HT1080 (cell line): ENCODE measurements at places on chromosomes 1 and 21.

GRCh38 chr1:197336571-197336970 lies 68.5 kb downstream of the CRB1 start:
- no peak for DNase-seq

DNA sequence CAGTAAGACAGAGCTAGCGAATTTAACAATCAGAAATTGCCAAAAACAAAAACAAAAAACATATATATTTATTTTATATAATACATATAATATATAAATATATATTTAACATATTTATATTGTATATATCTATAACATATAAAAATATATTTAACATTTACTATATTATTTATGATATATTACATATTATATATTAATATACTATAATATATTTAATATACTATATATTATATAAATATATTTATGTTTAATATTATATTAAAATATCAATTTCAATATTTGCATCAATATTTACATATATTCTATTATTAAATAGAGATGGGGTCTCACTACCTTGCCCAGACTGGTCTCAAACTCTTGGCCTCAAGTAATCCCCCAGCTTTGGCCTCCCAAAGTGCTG lies 50.9 kb downstream of the TBX19 start:
- DNase-seq, result no peak

GRCh38 chr1:89604414-89604735 lies 28.5 kb upstream of the LRRC8C start:
- no peak for DNase-seq

GRCh38 chr1:75430526-75430925 lies 180.4 kb downstream of the SLC44A5 start:
- DNase-seq, result peak; percentile 6

DNA sequence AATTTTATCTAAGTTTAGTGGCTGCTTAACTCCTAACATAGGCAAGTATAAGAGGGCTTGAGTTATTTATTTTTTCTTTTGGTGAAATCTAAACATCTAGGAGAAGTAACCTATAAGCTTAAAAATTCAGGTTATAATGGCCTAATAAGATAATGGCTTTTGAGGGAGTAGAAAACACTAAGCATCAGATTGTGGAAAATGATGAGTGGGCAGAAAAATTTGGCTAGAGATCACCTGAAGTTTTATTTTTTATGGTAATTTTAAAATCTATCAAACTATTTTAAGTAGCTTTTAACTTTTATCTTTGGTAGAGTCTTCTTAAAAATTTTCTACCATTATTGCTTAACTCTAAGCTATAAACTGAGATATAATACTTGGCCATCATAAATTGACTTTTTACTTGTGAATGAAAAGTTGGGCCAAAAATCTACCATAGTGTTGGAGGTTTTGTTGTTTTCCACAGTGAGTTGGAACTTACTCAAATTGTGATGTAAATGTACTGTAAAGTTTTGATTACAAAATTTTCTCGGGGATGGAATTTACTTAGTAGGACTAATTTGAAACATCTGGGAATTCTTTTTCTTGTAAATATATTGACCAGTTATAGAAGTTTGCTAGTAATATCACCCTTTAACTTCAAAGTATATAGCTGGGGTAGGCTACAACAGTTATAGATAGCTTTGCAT lies 63.9 kb downstream of the USP25 start:
- DNase-seq, result no peak

- DNase-seq, result no peak
These were observed 1.9 kb downstream of the CYP4B1 start for GRCh38 chr1:46800742-46801141.

DNA sequence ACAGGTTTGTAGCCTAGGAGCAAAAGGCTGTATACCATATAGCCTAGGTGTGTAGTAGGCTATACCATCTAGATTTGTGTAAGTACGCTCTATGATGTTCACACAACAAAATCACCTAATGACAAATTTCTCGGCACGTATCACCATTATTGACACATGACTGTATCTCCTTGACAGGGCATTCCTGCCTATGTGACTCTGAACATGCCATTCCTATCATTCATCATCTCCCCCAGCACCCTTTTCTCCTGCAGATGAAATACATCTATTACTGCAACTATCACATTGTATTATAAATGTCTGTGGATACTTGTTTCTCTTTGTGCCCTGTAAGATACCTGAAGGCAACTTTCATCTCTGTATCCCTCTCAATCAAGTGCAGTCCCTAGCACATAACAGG lies 29.9 kb downstream of the TP53BP2 start:
- DNase-seq, result peak; percentile 68

DNA sequence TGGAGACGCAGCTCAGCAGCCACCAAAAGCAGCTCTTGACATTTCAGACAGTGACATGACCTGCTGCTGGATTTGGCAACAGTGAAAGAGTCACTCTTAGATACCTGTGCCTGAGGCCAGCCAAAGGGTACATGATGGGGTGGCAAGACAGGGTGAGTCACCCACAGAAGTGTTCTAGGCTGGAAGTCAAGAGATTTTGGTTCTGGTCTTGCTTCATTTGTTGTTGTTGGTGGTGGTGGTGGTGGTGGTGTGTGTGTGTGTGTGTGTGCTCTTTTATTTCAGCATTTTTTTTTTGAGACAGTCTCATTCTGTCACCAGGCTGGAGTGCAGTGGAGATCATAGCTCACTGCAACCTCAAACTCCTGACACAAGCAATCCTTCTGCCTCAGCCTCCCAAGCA lies 25.8 kb downstream of the SHISAL2A start:
- no peak for DNase-seq

DNA sequence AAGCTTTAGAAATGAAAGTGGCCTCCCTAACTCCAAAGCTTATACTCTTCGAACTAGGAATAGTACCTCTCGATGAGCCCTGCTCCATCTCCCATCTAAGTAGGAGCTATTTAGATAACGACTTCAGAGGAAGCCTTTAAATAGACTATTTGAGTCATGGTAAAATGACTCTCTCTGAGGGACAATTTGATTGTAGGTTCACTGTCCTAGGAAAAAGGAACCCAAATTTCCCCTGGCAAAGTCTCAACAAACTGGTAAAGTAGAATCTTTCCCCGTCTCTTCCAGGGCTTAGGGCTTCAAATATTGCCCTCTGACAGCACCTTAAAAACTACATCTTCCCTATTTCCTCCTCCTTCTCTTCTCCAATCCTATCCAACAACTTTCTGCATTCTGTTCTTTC lies 2.0 kb upstream of the FCER1A start:
- DNase-seq, result no peak

GRCh38 chr1:12441414-12442105 lies 176.4 kb downstream of the DHRS3 start:
- no peak for DNase-seq

DNA sequence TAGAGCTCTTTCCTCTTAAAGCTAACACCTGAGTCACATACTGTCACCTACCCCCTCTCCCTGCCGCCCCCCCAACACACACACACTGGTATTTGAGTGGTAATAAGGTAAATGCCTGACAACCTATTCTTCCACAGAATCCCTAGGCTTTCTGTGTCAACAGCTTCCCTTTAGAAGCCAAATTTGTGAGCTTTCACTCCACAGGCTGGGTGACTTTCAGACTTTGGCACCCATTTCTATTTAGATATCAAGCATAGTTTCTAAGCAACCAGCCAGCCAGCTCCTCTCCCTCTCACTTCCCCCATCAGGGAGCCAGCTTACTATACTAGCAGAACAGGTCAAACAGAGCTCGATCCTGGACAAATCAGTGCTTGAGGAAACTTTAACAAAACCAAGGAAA lies 3.2 kb upstream of the C1orf74 start:
- DNase-seq, result peak; percentile 21

DNA sequence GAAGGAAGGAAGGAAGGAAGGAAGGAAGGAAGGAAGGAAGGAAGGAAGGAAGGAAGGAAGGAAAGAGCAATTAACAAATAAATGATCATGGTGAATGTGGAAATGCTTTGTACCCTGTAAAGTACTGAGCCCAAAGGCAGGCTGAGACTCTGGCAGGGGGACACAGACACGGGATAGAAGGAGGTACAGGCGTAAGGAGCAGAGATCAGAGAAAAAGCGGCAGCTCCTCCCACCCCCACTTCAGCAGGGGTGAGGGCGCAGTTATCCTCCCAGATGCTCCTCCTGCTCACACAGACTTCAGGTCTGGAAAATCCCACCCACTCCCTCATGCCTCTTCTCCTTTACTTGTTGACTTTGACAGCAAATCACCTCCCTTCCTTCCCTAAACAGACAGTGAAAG lies 464.5 kb downstream of the MATN1 start:
- DNase-seq, result no peak

- no peak for DNase-seq
These were observed 14.3 kb downstream of the RUSC1 start for GRCh38 chr1:155334962-155335361.

DNA sequence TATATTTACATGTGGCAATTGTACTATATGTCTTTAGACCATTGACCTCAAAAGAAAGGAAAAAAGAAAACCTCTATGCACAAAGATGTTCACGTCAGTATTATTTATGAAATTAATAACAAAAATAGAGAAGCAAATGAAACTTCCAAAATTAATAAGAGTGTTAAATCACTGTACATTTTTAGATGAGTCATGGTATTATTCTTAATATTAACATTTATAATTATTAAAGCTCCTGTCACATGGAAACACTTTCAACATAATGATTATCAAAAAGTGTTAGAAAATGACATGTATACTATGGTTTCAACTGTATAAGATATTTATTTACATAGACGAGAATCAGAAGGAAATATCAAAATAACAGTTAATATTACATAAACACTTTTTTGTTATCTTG lies 324.9 kb upstream of the RUNX1 start:
- no peak for DNase-seq

DNA sequence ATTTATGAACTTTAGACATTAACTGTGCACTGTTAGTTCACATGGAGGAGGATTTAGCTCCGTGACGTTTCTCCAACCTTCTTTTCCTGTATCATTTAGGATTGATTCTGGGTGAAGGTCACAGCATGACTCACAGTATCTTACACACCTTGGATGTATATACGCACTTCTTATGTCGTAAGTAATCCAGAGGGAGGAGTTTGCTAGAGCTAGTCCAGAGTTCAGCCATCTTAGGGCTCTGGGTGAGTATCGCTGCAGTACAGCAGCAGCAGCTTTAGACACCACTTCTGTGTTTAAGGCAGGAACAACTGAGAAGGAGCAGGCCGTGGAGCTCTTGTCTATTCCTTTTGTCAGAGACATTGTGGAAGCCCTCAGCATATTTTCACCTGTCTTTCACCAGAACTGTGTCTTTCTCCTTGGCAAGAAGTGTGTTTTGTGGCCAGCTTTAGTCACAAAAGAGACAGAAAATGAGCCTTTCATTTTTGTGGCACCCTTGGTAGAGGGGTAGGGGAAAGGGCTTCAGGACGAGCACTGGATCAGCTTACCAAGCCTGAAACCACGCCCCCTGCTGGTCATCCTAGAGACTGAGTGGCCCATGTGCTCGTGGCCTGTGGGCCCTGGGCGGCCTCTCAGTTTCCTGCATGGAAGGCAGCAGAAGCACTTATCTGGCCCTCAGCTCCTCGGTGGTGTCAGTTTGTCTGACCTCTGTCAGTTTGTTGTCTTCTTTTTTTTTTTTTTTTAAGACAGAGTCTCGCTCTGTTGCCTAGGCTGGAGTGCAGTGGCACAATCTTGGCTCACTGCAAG lies 64.0 kb downstream of the ADARB1 start:
- peak; percentile 49 for DNase-seq

DNA sequence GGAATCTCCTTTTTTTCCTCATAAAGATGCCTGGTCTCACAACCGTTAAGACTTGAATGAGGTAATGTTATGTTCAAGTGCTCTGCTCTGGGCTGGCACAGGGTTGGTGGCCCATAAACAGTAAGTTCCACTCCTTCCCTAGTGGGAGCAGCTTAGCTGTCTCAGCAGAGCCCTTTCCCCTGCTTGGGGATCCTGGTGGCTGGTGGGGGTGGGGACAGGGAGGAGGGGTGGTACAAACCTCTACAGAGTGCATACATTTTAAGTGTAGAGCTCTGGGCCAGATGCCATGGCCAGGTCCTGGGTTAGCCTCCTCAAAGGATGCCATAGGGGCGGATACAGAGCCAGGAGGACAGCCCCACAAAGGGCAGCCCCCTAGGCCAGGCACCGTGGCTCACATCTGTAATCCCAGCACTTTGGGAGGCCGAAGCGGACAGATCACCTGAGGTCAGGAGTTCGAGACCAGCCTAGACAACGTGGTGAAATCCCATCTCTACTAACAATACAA lies 20.7 kb upstream of the PADI1 start:
- no peak for DNase-seq

DNA sequence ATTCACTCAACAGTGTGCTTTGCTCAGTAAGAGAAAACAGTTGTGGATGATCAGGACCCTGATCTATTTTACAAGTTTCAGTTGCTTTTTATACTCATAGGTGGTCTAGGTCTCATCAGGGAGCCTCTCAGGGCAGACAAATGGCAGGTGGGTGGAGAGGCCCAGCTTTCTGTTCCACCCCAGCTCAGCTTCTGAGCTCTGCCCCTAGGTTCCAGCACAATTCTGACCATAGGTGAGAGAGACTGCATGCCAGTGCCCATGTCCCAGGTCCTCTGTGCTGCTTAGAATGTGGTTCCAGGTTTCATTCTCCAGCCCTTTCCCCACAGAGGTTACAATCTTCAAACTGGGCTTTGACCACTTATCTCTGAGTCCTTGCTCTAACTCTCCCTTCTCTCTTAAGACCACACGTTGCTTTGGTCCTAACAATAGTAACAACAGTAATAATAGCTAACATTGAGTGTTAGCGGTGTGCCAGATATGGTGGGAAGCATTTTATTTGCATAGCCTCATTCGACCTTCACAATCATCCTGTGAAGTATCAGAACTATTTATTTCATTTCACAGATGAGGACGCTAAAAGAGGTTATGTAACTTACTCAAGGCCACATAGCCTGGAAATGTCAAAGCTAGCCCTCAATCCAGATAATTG lies 19.6 kb upstream of the DUSP10 start:
- DNase-seq, result no peak

DNA sequence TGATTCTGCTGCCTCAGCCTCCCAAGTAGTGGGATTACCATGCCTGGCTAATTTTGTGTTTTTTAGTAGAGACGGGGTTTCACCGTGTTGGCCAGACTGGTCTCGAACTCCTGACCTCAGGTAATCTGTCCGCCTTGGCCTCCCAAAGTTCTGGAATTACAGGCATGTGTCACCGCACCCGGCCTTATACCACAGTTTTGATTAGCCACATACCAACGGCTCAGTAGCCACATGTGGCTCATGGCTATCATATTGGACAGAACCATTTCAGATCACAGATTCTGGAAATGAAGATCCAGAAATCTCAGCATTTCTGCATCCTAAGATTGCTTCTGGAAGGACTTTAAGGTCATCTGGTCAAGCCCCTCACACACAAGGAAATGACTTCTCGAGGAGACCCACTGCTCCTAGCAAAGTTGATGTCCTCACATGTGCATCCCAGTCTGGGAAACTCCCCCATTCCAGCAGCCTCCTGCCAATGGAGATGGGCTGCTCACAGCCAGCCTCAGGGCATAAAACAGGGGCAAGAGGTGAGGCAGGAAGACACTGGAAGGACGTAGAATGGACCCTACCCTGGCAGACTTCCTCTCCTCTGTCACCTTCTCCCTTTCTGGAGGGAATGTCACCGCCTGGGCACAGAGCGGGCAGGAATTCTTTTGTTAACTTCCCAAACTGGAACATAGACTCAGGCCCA lies 17.5 kb upstream of the CITED4 start:
- no peak for DNase-seq

GRCh38 chr1:175040324-175040879 lies 17.2 kb upstream of the MRPS14 start:
- DNase-seq, result no peak

- DNase-seq, result no peak
These were observed 54.7 kb downstream of the NEGR1 start for GRCh38 chr1:72227667-72228066.

- peak; percentile 59 for DNase-seq
These were observed 5.9 kb upstream of the PLEKHG5 start for GRCh38 chr1:6497215-6497866.

GRCh38 chr1:68791800-68792199 lies 294.9 kb upstream of the DEPDC1 start:
- DNase-seq, result no peak
